Activated CD4-positive, alpha-beta T cell treated with anti-CD3 and anti-CD28 coated beads, Interleukin-2, amount 10 ng/mL, durations not matched to agents 7 days and 5 days (primary cell): ENCODE measurements at places on chromosomes 3 and 15.

GRCh38 chr15:89781891-89782618 lies 5.9 kb downstream of the MESP2 start:
- H3K27me3 ChIP-seq: peaks cover 13% of the 10 kb centered on the region
- DNase-seq: no peak
- no peaks in the 10 kb centered on the region for H3K36me3 ChIP-seq
- H3K27ac ChIP-seq: no peak overlapping the region
- H3K4me1 ChIP-seq: peaks cover 11% of the 10 kb centered on the region

DNA sequence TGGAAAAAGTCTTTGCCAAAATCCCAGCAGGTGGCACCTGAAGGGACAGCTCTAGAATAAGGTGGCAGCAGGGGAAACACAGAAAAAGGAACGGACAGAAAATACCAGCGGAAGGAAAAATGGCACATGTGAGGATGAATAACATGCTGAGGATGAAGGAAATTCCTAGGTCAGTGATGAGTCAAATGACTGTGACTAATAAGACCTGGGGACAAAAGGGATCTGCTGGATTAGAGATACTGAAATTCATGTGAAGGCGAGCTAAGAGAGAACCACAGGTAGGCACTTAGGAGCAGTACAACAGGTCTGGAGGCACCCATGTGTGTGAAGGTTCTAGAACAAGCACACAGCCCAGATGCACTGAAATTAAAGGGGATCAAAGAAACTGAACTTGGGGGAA lies 482.5 kb downstream of the FOXP1 start:
- H3K4me1 ChIP-seq: peaks cover 71% of the 10 kb centered on the region
- H3K4me3 ChIP-seq: no peak overlapping the region
- DNase-seq: no peak
- H3K27me3 ChIP-seq: no peaks in the 10 kb centered on the region
- no peak overlapping the region for H3K27ac ChIP-seq

GRCh38 chr3:72116226-72116625 lies 331.3 kb upstream of the PROK2 start:
- H3K4me3 ChIP-seq: no peak overlapping the region
- DNase-seq: no peak
- H3K36me3 ChIP-seq: no peaks in the 10 kb centered on the region
- no peaks in the 10 kb centered on the region for H3K27me3 ChIP-seq
- H3K4me1 ChIP-seq: no peaks in the 10 kb centered on the region
- H3K27ac ChIP-seq: no peak overlapping the region

GRCh38 chr3:179942553-179943075 lies 94.1 kb downstream of the PEX5L start:
- H3K27me3 ChIP-seq: peaks cover 27% of the 10 kb centered on the region
- no peaks in the 10 kb centered on the region for H3K36me3 ChIP-seq
- peaks cover 8% of the 10 kb centered on the region for H3K4me1 ChIP-seq
- H3K27ac ChIP-seq: no peak overlapping the region
- DNase-seq: no peak

DNA sequence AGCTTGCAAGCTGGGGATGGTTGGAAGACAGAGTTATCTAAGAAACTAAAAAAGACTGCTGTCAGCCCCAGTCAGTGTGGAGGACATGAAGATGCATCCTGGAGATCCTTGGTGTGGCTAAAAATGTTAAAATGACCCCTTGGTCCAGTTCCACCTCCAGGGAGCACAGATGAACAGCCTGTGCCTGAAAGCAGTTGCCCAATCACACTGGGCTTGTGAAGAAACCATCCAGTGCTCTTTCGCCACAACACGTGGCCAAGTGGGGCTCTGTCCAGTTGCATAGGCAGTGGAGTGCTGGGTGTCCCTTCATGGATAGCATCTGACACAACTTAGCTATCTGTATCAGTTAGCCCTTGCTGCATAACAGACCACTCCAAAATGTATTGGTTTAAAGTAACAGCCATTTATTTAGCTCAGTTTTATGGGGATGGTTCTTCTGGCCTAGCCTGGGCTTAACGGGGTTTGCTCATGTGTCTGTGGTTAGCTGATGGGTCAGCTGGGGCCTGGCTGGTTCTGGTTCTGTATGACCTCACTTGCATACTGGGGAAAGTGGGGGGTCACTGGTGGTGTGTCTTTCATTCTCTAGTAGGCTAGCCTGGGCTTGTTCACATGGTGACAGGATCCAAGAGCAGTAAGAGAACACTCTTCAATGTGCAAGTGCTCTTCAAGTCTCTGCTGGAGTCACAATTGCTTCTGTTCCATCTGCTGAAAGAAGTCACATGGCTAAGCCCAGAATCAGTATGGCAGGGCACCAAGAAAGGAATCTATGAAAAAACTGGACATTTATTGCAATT lies 226.2 kb downstream of the PDCD6IP start:
- DNase-seq: no peak
- no peak overlapping the region for H3K4me3 ChIP-seq
- H3K36me3 ChIP-seq: peaks cover 5% of the 10 kb centered on the region
- H3K27me3 ChIP-seq: peaks cover 2% of the 10 kb centered on the region
- H3K4me1 ChIP-seq: peaks cover 6% of the 10 kb centered on the region
- no peak overlapping the region for H3K27ac ChIP-seq

DNA sequence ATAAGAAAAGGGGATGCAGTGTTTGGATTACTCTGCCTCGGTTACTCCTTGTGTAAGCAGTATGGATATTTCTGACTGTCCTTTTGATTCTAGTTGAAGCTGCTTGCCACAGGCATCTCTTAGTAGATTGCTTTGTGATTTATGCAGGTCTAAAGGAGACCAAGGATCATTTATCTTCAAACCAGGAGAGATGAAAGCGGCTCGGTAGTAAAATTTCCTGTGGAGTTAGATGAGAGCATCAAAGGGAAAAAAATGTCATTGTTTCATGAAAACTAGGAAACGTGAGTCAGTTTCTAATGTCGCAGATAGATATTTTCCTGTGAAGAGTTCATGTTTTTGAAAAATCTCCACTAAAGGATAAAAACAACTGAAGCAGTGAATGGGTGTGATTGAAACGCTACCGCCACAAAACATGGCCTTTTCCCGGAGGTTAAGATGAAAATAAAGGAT lies 254.0 kb upstream of the TBL1XR1 start:
- no peak overlapping the region for H3K4me3 ChIP-seq
- DNase-seq: no peak
- H3K27me3 ChIP-seq: no peaks in the 10 kb centered on the region
- H3K4me1 ChIP-seq: peaks cover 15% of the 10 kb centered on the region
- peaks cover 1% of the 10 kb centered on the region for H3K36me3 ChIP-seq

- peaks cover 7% of the 10 kb centered on the region for H3K4me1 ChIP-seq
- no peak for DNase-seq
- no peak overlapping the region for H3K4me3 ChIP-seq
- no peaks in the 10 kb centered on the region for H3K27me3 ChIP-seq
- no peaks in the 10 kb centered on the region for H3K36me3 ChIP-seq
These were observed 38.3 kb downstream of the PDE8A start for GRCh38 chr15:85019815-85020590.

DNA sequence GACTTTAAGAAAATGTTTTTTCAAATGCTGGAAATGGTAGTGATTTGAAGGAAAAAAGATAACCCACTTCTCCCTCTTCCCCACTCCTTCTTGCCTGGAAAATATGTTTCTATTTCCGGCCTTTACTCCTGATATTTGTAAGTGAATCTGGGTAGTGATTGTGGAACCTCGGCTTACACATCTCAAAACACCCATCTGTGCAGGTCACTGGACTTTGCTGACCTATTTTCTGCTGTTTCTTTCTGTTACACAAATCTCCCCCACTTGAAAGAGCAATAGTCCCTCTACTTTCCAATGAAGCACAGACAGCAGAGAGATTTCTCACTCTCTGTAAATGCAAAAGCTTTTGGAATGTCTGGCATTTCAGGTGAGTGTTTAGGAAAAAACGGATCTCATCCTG lies 76.9 kb upstream of the ICE2 start:
- no peak for DNase-seq
- no peak overlapping the region for H3K4me3 ChIP-seq
- H3K27ac ChIP-seq: no peak overlapping the region
- H3K36me3 ChIP-seq: peaks cover 43% of the 10 kb centered on the region
- peaks cover 75% of the 10 kb centered on the region for H3K4me1 ChIP-seq
- no peaks in the 10 kb centered on the region for H3K27me3 ChIP-seq

DNA sequence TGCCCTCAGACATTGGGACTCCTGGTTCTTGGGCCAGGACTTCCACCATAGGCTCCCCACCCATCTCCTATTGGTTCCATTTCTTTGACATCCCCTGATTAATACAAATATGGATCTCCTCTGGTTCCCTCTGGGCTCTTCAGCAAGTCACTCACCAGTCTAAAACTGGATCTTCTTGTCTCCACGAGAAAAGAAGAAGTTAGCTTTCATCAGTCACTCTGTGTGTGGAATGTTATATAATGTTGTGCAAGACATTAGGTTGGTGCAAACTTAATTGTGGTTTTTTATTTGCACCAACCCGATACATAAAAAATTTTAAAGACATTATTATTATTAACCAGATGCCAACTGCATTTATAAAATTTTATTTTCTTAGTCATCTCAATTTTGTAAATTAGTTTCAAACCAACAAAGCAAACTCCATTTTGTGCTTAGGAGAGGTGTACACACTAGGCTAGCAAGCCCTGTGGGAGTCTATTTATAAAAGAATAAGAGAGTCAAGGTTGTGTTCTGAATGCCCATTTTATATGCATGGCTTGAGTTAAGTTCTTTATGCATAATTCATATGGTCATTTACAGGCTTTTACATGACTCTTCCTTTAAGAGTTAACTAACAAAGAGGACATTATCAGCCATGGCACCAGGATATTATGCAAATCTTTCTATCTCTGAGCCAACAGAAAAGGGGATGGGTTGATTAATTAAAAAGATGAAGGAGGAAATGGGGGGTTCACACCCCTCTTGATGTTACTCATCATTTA lies 35.1 kb upstream of the IL12A start:
- no peak overlapping the region for H3K27ac ChIP-seq
- no peak overlapping the region for H3K4me3 ChIP-seq
- no peak for DNase-seq
- H3K36me3 ChIP-seq: no peaks in the 10 kb centered on the region
- H3K4me1 ChIP-seq: no peaks in the 10 kb centered on the region

GRCh38 chr15:72306211-72306785 lies 13.7 kb downstream of the CELF6 start:
- H3K4me1 ChIP-seq: peaks cover 11% of the 10 kb centered on the region
- DNase-seq: peak; percentile 82
- no peaks in the 10 kb centered on the region for H3K27me3 ChIP-seq
- H3K36me3 ChIP-seq: no peaks in the 10 kb centered on the region
- H3K4me3 ChIP-seq: no peak overlapping the region

DNA sequence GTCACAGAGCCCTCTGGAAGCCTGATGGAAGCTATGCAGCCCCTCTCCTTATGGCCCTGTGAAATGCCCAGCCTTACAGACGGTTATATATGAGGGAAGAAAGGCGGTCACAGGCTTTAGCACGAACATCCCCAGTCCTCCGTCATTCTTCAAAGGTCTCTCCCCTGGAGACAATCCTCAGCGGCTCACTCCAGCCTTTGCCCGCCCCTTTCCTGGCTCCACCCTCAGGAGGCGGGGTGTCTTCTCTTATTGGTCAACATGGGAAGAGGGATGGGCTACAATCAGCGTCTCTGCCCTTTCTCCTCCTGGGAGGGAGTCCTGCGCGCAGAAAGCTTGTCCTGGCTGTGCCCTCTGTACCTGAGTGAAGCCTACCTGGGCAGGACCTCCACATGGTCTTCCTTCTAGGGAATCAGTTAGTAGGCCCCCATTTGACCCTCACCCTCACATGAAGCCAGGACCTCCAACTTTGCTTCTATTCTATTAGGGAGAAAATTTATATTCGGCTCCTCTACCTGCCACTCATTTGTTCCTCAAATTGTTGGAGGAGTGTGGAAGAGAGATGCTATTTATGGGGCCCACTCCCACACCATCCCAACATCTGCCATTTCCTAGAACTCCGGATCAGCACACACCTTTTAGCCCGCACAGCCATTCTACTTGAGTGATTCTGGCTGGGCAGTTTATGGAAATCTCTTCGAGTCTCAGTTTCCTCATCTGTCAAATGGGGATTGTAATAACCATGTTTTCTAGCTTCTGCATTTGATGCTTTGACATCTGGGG lies 112.9 kb upstream of the SLC6A11 start:
- H3K4me3 ChIP-seq: no peak overlapping the region
- H3K27ac ChIP-seq: no peak overlapping the region
- DNase-seq: no peak
- H3K27me3 ChIP-seq: peaks cover 67% of the 10 kb centered on the region
- H3K4me1 ChIP-seq: peaks cover 8% of the 10 kb centered on the region
- no peaks in the 10 kb centered on the region for H3K36me3 ChIP-seq

DNA sequence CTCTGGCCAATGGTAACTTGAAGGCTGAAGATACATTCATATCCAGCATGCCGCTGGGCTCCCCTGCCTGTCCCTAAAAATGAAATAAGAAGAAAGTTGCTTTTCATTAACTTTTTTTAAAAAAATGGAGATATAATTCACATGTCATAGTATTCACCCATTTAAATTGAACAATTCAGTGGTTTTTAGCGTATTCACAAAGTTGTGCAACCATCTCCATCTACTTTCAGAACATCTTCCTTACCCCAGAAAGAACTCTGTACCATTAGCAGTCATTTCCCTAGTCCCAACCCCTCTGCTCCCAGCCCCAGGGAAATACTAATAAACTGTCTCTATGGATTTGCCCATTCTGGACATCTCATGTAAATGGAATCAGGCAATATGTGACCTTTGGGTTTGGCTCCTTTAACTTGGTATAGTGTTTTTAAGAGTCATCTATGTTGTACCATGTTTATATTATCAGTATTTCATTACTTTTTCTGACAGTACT lies 55.8 kb upstream of the GATM start:
- no peak for DNase-seq
- peaks cover 33% of the 10 kb centered on the region for H3K27me3 ChIP-seq
- no peaks in the 10 kb centered on the region for H3K36me3 ChIP-seq
- no peak overlapping the region for H3K4me3 ChIP-seq
- H3K4me1 ChIP-seq: peaks cover 5% of the 10 kb centered on the region

DNA sequence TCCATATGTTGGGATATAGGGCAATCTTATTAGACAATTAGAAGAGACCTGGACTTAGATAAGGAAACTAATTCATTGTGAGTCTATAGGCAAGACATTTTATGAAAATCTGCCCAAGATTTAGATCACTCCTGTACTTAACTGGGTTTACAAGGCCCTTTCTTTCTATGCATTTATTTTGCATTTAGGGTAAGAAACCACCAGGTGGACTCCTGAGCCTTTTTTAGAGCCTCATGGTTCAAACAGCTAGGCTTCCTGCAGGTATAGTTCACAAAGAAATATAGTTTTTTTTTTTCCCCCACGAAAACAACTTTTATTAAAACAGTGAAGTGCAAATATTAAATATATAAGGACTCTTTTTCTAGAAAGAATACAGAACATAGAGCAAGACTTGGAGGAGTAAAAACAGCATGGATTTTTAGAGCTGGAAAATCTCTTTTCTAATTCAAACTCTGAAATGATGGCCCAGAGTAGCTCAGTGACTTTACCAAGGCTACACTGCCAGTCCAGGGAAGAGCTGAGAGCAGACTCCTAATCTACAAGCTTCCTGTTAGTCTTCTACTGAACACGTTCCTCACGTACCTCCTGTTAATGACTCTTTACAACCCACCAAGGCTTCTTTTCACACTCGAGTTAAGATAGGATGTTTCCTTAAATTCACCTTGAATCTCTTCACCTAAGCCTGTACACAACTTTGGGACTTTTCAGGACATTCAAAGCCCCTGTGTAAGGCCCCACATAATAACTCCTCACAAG lies 400.9 kb upstream of the ATP11B start:
- H3K27me3 ChIP-seq: no peaks in the 10 kb centered on the region
- H3K4me3 ChIP-seq: no peak overlapping the region
- no peak overlapping the region for H3K27ac ChIP-seq
- H3K36me3 ChIP-seq: no peaks in the 10 kb centered on the region
- DNase-seq: no peak
